ENCODE measurements at places on chromosomes 5 and 9.

DNA sequence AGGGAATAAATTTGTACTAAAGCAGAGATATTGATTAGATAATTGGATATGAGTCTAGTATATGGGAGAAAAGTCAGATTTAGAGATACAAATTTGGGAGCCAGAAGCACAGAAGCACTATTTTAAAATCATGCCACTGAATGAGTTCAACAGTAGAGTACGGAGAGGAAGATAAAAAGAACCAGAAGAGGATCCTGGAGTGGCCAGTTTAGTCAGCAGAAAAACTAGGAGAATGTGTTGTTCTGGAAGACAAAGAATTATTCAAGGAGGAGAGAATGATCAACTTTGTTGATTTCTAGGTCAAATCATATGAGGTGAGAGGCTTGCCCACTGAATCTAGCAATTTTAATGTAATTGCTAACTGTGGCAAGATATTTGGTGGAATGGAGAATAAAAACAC, 67.0 kb downstream of the NIPBL start:
- no peak for DNase-seq

DNA sequence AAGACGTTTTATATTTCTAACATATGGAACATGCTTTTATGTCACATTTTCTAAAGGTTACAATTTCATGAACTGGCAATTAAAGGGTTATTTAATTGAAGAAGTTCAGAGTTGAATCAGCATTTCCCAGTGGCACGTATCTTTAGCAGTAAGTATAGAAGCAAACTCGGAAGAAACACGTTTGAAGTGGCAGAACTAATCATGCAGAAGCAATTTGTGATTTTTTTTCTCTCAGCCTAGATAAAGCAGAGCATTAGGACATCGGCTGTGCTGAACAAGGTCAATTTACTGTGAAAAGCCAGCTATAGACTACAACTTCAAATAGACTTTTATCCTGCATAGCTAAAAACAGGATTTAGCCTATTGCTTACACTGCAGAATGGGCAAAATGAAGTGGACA, 104.7 kb downstream of the ISL1 start:
- DNase-seq, result no peak

DNA sequence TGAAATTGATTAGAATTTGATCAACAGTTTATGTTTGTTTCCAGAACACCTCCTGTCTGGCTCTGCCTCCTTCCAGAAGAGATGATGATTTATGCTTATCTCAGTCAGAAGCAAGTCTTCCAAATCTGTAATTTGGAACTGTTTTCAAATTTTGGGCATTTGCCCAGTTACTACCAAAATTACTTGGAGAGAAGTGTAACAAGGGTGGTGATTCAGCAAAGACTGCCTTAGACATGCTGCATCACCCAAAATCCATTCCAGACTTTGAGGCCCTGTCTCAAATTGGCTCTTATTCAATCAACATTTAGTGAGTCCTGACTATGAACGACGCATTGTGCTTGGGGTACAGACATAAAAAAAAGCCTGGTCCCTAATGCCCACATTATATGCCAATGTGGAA, 89.4 kb downstream of the SH3TC2 start:
- DNase-seq, result no peak

DNA sequence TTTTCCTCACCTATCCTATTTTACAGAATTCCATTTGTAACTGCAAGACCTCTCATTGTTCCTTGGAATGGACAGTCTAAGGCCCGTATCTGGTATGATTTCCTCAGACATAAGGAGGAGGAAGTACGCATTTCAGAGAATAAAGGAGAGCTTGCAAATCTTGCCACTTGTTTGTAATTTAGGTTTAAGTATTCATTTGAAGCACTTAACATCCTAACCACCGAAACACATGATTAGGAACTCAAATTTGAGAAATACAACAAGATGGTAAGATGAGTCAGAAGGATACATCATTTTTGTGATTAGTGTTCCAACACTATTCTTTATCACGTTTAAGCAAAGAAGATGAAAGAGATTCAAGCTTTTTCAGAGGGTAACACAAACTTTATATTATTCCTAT, 3.9 kb upstream of the ZCCHC9 start:
- DNase-seq, result no peak

DNA sequence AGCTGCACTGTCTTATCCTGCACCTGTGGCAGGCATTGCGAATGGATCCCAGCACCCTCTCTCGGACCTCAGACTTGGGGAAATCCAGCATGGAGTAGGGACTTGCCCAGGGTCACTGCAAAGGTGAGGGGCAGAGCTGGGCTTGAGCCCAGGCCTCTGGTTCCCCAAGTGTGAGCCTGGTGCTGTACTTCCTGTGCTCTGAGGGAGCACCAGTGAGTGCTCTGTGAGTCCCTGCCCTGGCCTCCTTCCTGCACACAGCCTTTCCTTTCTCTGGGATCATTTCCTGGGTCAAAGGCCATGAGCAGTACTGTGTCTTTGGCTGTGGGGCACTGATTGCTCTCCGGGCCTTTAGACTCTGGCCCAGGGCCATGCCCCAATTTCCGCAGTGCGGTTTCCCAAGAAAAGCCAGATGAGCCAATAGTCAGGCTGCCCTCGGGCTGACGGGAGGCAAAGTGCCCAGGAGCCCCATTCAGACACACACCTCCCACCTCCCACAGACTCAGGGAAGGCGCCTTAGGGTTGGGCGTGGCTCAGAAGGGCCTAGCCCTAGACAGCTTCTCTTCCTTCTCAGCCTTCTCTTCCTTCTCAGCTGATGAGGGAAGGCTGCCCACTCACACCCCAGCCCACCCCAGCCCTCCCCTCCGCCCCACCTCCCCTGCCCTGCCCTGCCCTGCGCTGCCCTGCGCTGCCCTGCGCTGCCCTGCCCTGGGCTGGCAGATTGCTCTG, 23.3 kb upstream of the TRIM14 start:
- no peak for DNase-seq

- DNase-seq, result no peak
Observed at GRCh38 chr5:52334367-52334766, 453.3 kb upstream of the ITGA1 start.

Data from lower leg skin (tissue), 4 donors.